ENCODE measurements at places on chromosomes 12 and 14.

GRCh38 chr14:78130356-78130755 is 39.8 kb upstream of the NRXN3 start:
- DNase-seq: no peak

- no peak for DNase-seq
Observed at GRCh38 chr14:70358631-70359030, 852 bp downstream of the COX16 start.

DNA sequence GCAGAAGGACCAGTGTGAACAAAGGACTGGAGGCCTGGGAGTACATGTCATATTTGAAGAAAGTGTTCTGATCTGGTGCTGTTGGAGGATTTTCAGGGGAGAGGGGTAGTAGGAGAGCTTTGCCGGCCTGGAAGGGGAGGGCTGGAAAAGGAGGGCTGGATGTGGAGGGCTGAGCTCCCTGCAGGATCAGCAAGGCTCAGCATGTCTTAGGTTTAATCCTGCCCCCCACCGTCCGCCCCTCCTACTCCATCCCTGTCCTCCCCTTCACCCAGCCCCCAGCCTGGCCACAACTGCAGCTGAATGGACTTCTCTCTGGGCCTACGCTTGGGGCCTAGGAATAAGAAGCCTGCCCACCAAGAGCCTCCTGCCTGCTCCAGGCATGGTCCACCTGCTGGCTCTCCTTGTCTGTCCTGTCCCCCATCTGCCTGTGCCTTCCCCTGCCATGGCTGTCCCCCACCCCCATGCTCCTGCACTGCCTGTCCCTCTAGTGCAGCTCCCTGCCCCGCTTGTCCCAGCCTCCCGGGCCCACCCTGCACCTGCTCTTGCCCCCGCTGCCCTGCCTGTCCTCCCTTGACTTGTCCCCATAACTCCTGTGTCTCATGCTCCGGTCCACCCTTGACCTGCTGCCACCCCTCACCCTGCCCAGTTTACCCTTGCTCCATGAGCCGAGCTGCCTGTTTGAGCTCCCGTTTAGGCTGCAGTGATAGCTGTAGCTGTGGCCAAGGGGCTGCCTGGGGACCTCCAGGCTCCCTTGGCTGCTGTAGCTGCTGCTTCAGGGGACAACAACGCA is 9.8 kb upstream of the RARG start:
- DNase-seq: no peak

GRCh38 chr12:110545812-110546211 is 37.3 kb downstream of the PPTC7 start:
- DNase-seq: no peak

- no peak for DNase-seq
Observed at GRCh38 chr12:92192360-92192759, 46.7 kb upstream of the BTG1 start.

GRCh38 chr12:12024911-12025682 is 45.6 kb upstream of the BCL2L14 start:
- no peak for DNase-seq

DNA sequence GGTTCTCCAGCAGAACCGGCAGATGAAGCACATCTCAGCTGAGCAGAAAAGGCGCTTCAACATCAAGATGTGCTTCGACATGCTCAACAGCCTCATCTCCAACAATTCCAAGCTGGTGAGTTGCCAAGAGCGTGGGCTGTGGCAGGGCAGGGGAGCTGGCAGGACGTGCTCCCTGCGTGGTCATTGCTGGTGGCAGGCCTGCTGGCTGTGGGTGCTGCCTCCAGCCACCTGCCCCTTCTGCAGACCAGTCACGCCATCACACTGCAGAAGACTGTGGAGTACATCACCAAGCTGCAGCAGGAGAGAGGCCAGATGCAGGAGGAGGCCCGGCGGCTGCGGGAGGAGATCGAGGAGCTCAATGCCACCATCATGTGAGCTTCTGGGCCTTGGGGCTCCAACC is 35.8 kb downstream of the IL31 start:
- DNase-seq: no peak

GRCh38 chr14:87148655-87149054 is 844.3 kb downstream of the GALC start:
- no peak for DNase-seq

GRCh38 chr14:52305014-52305413 is 9.1 kb upstream of the PTGER2 start:
- no peak for DNase-seq

GRCh38 chr14:101627915-101628262 is 66.6 kb downstream of the DIO3 start:
- DNase-seq: no peak

- DNase-seq: no peak
Observed at GRCh38 chr14:50397390-50398188, 908 bp upstream of the CDKL1 start.

DNA sequence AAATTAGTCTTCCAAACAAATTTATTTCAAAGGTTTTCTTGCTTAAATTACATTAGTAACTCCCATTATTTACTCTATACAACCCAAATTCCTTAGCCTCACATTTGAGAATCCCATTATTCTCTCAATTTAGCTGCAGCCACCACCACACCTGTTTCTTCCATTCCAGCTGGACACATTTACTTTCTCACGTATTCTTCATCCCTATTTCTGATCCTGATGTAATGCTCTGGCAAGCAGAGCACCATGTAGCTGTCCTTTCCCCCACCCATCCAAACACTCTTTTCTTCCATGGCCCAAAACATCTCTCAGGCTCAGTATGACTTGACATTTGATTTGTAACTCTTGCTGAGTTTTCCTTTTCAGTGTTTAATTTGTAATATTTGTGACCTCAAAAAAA is 240.2 kb upstream of the CLEC14A start:
- no peak for DNase-seq

GRCh38 chr14:71231521-71232393 is 324.5 kb downstream of the PCNX1 start:
- no peak for DNase-seq

- DNase-seq: no peak
Observed at GRCh38 chr14:59155886-59156285, 32.6 kb upstream of the DAAM1 start.

DNA sequence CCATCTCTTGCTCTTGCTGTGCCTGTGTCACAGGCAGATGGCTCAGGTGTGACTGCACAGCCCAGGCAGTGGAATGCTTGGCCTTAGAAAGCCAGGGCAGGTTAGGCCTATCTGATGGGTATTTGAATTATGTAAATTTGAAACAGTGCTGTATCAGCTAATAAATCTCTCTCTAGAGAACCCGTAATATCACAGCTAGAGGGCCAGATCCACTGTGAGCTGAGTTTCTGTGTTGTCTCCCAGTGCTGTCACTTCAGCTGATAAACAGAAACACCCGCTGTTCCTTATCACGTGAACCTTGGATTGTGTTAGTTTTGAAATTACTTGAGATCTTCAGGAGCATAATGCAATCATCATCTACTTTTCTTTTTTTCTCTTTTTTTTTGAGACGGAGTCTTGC is 21.5 kb upstream of the ALDH2 start:
- no peak for DNase-seq

- no peak for DNase-seq
Observed at GRCh38 chr12:115941362-115941761, 336.1 kb downstream of the MED13L start.

GRCh38 chr14:104974665-104975390 is 3.3 kb downstream of the AHNAK2 start:
- no peak for DNase-seq

- no peak for DNase-seq
Observed at GRCh38 chr12:131732996-131733615, 22.2 kb downstream of the SFSWAP start.

DNA sequence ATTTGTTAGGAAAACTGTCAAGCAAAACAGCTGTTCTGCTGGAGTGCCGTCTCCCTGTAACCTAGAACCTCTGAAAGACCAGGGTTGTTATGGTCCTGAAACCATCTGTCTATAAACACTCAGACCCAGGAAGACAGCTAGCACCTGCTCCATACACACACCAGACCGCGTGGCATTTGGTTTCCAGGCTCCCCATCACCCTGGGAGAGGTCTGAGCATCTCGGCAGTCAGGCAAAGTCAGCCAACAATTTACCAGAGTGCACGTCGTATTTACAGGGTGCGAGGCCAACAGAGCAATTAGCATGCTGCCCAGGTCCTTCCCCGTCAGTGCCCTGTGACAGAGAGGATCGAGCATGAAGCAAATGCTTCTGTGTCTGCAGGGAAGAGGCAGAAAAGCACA is 272.5 kb downstream of the SLC15A4 start:
- DNase-seq: peak; percentile 13

DNA sequence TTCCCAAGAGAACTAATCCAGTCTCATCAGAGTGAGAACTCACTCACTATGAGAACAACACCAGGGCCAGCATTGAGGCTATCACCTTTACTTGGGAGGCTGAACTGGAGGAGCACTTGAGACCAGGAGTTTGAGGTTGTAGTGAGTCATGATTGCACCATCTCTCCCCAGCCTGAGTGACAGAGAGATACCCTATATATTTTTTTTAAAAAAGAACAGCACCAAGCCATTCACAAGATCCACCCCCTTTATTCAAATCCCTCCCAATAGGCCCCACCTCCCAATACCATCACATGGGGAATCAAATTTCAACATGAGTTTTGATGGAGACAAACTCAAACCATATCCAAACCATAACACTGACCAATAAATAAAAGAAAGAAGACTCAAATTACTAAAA is 3.7 kb upstream of the TMX1 start:
- DNase-seq: no peak

DNA sequence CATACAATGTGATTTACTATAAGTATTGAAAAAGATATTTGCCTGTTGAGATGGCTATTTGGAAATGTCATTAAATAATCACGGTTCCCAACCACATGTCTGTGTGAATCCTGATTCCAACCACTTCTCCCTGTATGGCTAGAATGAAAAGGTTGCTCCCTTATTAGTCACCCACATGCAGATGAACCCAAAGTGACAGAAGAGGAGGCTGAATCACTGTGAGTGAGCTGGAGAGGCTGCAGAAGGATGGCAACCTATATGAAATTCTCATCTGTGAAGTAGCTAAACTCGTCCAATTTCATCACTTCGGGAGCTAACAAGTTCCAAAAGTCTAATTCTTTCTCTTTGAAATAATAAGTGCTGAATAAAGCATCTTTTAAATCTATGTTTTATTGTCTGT is 300.5 kb downstream of the PRKD1 start:
- no peak for DNase-seq

GRCh38 chr12:53958128-53958527 is 3.4 kb downstream of the HOXC12 start:
- DNase-seq: no peak

- DNase-seq: no peak
Observed at GRCh38 chr12:14410841-14411569, 45.5 kb downstream of the ATF7IP start.

DNA sequence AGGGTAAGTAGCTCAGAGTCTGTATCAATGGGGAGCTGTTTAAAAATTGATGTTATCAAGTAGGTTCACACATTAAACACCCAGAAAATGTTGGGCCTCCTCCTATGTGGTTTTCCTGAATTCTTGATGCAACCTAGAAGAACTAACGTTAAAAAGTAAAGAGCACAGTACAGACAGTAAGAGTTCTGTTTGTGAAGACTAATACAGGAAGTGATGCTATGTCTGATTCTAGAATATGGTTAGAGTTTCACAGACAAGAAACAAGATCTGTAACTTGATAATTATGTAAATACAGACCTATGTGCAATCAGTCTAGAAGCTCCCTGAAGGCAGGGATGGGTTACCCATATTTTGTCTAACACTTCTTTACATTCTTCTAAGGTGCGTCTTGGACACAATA is 214.9 kb upstream of the BTG1 start:
- DNase-seq: no peak

- DNase-seq: no peak
Observed at GRCh38 chr14:93305725-93306418, 27.0 kb downstream of the BTBD7 start.

- DNase-seq: no peak
Observed at GRCh38 chr14:24422261-24422660, 7.2 kb downstream of the CBLN3 start.

- no peak for DNase-seq
Observed at GRCh38 chr14:52312931-52313355, 1.2 kb upstream of the PTGER2 start.
